ENCODE measurements at places on chromosomes 16 and 17. TPM values are rescaled to one million over a fixed set of nuclear protein-coding genes. Genes with fewer than 3 reads are reported as not detected.

DNA sequence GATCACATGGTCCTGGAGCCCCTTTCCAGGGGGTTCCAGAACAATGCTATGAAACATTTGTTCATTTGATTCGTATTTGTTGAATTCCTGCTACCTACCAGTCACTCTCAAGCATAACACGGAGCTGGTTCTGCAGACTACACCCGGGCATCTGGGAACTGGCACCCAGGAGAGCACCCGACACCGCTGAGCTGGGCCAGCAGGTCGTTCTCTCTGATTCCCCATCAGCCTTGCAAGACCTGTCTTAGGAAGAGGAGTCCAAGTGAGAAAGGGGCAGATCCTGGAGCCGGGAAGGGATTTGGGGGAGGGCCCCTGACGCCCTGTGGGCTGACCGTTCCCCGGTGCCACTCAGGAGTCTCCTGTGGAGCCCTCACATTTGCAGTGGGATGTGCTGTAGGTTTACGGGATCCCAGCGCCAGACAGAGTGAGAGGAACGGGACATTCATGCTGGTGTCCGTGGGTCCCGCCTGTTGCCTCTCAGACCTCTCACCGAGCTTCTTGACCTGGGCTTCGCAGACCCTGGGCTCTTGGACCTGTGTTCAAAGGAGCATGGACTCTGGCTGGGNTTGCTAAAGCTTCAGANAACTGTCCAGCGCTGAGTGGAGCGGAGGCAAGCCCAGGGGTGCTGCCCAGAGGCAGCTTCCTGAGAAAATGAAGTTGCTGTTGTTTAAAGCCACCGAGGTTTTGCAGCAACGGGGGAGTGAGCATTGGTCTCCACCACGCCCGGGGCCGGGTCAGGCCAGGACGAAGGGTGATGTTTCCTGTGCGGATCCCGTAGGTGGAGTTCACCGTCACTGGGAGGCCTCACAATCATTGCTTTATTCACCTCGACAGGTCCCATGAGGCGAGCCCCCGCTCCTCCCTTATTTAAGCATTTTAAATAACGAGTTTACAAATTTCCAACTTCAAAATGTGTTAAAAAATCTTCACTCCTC, 49.2 kb downstream of the METRNL start:
- DNase-seq = no peak

DNA sequence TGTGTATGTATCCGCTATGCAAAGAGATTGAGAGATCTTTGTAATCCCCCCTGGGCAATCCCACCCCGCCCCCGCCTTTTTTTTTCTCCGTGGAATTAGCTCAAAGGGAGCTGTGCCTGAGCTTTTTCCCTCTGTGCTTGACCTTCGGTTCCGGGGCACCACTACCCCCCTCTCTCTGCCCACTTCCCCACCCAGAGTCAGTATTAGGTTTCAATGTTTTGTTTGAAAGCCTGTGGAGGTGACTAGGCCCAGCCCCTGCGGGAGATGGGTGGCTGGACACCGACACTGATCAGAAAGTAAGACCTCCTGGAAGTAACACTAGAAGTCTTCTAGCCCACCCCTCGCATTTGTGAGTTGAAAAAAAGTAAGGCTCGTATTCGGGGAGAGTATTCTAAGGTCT, 7.0 kb downstream of the CBLN1 start:
- DNase-seq = no peak

The KCNJ16 gene
- polyA plus RNA-seq = 148 TPM

- no peak for DNase-seq
Observed at GRCh38 chr17:17609121-17609520, 17.6 kb upstream of the PEMT start.

DNA sequence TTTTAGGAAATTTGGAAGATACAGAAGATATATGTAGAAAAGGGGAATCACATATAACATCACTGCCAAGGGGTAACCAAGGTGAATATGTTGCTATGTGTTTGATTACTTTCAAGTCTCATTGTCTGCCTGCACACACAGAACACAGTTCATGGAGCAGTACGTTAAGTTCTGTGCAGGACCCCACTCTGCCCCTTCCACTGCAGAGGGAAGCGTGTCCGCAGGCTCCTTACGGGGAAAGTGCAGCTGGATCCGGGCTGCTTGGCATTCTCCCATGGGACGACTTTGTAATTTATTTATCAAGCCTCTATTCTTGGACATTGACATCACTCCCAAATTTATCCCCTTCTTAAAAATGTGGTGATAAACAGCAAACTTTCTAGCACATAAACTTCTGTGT, 226.8 kb downstream of the FOXL1 start:
- DNase-seq = no peak

GRCh38 chr17:66469088-66469442, 166.7 kb downstream of the PRKCA start:
- no peak for DNase-seq

DNA sequence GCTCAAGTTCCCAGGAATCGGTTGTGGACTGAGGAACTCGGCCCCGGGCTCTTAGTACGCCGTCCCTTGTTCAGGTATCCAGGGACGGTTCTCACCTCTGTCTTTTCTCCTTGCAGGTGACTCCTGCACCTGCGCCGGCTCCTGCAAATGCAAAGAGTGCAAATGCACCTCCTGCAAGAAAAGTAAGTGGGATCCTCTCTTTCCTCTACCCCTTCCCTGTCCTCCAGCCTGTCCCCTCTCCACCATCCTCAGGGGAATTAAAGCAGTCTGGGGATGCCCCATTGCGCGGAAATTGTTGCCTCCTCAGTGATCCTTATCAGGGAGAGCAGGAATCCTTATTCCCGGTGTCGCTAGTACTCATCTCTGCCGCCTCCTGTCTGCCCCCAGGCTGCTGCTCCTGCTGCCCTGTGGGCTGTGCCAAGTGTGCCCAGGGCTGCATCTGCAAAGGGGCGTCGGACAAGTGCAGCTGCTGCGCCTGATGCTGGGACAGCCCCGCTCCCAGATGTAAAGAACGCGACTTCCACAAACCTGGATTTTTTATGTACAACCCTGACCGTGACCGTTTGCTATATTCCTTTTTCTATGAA, 585 bp downstream of the MT2A start:
- no peak for DNase-seq

The KLHL10 gene
- 0.32 TPM for polyA plus RNA-seq

DNA sequence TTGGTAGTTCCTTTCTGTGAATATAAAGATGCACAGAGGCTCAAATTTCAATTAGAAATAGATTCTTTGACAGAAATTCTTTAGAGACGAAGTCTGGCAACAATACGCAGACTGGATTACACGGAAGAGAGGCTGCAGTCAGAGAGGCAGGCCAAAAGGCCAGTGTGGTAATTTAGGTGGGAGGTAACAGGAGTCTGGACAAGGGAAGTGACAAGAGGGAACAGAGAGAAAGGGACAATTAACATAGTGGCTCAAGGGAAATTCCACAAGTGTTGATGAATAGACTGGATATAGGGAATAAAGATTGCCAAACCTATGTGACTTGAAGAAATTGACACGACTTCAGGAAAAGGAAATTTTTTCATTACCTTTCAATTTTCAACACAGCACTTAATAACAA, 54.6 kb downstream of the STX8 start:
- no peak for DNase-seq

The CRYM gene
- 11.0 TPM for polyA plus RNA-seq

GRCh38 chr16:84988328-84989080, 22.8 kb downstream of the ZDHHC7 start:
- DNase-seq = no peak

The CNTD1 gene
- 3.1 TPM for polyA plus RNA-seq

DNA sequence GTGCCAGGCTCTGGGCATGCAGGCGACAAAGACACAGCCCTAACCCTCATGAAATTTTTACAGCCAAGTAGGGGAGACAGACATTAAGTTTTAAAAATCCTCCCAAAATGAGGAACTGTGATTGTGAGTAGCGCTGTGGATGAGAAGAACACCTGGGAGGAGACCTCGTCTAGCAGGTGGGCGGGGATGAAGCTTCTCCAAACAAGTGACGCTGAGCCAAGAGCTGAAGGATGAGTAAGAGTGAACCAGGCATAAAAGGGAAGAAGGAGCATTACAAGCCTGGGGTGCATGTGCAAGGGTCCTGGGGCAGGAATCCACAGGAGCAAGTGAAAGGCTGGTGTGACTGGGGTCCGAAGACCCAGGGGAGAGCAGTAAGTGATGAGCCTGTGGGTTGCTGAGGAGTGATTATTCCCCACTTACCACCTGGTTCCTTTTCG, 149.4 kb upstream of the HS3ST2 start:
- DNase-seq = no peak

- DNase-seq = no peak
Observed at GRCh38 chr17:73271072-73271471, 9.4 kb upstream of the CPSF4L start.

- DNase-seq = no peak
Observed at GRCh38 chr17:44203731-44204440, 4.2 kb upstream of the ATXN7L3 start.

- no peak for DNase-seq
Observed at GRCh38 chr17:59049798-59050197, 56.9 kb downstream of the TRIM37 start.

- DNase-seq = no peak
Observed at GRCh38 chr17:71430281-71430680, 690.5 kb upstream of the SOX9 start.

DNA sequence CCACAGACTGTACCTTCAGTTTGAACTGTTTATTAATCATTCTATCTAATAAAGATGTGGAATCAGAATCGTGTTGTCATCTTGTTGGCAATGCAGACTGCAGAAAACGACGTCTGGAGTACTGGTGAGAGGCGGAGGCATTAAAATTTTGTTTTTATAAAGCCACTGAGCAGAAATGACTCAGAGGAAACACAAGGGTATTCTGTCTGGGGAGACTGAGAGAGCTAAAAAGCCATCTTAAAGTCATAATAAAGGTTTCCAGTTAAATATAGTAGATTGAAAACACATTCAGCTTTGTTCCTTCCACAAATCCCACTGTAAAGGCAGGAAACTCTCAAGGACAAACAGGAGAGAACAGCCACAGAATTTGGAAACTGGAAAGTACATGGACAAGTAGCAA, 74.2 kb downstream of the CPPED1 start:
- no peak for DNase-seq

GRCh38 chr16:78931678-78932077, 668.9 kb downstream of the MAF start:
- no peak for DNase-seq

The CX3CL1 gene
- 30.3 TPM for polyA plus RNA-seq

The RAB40B gene
- polyA plus RNA-seq = 17.9 TPM

DNA sequence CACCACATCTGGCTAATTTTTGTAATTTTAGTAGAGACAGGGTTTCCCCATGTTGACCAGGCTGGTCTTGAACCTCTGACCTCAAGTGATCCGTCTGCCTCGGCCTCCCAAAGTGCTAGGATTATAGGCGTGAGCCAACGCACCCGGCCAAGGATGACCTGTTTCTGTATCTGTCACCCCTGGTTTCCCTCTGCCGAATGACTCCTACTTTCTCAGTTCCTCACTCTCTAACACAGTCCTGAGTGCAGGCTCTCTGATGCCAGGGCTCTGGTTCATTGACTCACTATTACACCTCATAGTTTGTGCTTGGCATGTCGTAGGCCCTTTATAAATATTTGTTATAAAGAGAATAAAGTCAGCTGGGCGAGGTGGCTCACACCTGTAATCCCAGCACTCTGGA, 10.7 kb upstream of the PRPF8 start:
- no peak for DNase-seq

GRCh38 chr17:61338874-61339478, 60.7 kb upstream of the TBX2 start:
- DNase-seq = no peak

The EVPLL gene
- 0.75 TPM for polyA plus RNA-seq

DNA sequence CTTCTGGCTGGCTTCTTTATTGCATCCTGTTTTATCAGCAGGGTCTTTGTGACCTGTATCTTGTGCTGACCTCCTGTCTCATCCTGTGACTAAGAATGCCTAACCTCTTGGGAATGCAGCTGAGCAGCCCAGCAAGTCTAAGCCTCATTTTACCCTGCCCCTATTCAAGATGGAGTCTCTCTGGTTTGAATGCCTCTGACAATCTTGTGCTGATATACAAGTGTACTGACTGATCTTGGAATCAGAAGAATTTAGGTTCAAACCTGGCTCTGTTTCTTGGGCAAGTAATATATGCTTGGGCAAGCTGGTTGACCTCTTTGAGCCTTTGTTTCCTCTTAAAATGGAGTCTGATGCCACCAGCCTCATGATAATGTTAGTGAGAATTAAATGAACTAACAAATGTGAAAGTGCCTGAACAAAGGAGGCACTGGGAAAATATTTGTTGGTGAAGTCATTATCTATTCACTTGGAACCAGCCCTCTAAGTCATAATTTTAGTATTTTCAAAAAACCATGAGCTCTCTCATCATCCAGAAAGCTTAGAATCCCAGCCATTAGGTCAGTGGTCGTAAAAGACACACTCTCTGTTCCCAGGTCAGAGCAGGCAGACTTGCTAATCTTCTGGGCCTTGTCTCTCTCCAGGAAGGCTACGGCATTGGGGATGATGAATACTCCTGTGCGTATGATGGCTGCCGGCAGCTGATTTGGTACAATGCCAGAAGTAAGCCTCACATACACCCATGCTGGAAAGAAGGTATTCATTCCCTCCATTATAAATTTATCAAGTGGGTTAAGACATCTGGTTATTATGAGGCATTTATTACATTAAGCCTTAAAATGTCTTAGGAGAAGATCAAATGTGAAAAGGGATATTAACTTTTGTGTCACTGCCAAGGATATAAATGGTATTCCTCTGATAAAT, 18.1 kb upstream of the ARL2BP start:
- no peak for DNase-seq

DNA sequence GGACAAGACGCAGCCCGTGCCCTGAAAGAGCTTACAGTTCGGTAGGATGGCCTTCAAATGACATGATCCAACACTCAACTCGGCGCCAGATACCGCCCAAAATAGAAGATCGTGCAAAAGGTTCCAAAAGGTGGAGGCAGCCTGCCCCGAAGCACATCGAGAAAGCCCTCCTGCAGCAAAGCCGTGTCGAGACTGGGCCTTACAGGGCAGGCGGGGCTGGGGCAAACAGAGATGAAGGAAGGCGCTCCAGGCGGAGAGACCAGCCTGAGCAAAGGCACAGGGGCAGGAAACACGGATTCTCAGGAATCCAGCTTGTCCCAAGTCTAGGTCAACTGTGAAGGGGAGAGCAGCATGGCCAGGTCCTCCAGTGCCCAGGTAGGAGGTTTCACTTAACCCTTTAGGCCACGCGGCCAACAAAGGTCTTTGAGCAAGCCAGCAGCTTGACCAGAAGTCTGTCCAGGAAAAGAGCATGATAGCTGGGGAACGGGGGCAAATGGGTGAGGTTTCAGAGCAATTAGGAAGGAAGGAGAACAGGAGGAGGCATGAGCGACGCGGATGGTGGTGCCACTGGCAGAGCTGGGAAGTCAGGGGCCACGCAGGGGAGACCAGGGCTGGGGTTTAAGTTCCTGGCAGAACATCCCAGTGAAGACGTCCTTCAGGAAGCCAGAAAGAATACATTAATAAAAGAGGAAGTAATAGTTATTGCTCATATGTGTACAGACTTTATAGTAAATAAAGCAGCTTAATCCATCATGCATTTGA, 21.2 kb upstream of the EIF1 start:
- no peak for DNase-seq

The TRPV2 gene
- 3.6 TPM for polyA plus RNA-seq

GRCh38 chr16:11076259-11077018, 132.1 kb downstream of the CLEC16A start:
- DNase-seq = no peak
